ENCODE measurements at places on chromosomes 13 and 19. TPM values are rescaled to one million over a fixed set of nuclear protein-coding genes. Genes with fewer than 3 reads are reported as not detected.

MVB12A gene
- total RNA-seq = 13.1 TPM

C19orf81 gene
- total RNA-seq = not detected

SCEL gene
- total RNA-seq = not detected

NPHS1 gene
- total RNA-seq = not detected

CGB2 gene
- not detected for total RNA-seq

DACT3 gene
- total RNA-seq = 0.63 TPM

RFPL4A gene
- not detected for total RNA-seq

SCAMP4 gene
- 20.1 TPM for total RNA-seq

EGLN2 gene
- total RNA-seq = 52.7 TPM

TDRD12 gene
- 0.42 TPM for total RNA-seq

CTXN1 gene
- not detected for total RNA-seq

WDR88 gene
- not detected for total RNA-seq

LATS2 gene
- total RNA-seq = 15.0 TPM

PSG1 gene
- total RNA-seq = not detected

FREM2 gene
- not detected for total RNA-seq

SPATA13 gene
- total RNA-seq = 122 TPM

RAB3A gene
- total RNA-seq = 3.8 TPM

ZNF540 gene
- total RNA-seq = 7.5 TPM

NRTN gene
- 0.10 TPM for total RNA-seq

KLK12 gene
- total RNA-seq = not detected

NLRP5 gene
- not detected for total RNA-seq

ZNF880 gene
- 15.6 TPM for total RNA-seq

LILRB4 gene
- total RNA-seq = 16.7 TPM

ZNF571 gene
- total RNA-seq = 15.6 TPM

MIA gene
- not detected for total RNA-seq

CPAMD8 gene
- 4.0 TPM for total RNA-seq
